Dermis microvascular lymphatic vessel endothelial cell (primary cell): ENCODE measurements at places on chromosomes 7 and 10.
A peak's percentile ranks its signal among the peaks of the same experiment; 100 is the strongest.

DNA sequence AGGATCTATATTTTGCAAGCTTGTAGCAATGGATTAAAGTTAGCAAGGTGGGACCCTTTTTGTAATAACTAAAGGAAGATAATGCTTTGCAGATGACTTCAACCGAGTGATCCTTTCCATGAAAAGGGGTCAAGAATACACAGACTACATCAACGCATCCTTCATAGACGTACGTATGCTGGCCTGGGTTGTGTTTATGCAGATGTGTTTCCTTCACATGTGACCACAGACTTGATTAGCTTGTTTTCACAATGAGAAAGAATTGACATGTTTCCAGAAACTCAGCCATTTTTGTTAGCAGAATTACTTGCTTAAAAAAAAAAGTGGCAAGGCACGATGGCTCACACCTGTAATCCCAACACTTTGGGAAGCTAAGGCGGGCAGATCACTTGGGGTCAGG lies 54.2 kb downstream of the MKI67 start:
- peak; percentile 25 for DNase-seq

GRCh38 chr7:76231071-76231470 lies 29.4 kb downstream of the SRRM3 start:
- DNase-seq = no peak

DNA sequence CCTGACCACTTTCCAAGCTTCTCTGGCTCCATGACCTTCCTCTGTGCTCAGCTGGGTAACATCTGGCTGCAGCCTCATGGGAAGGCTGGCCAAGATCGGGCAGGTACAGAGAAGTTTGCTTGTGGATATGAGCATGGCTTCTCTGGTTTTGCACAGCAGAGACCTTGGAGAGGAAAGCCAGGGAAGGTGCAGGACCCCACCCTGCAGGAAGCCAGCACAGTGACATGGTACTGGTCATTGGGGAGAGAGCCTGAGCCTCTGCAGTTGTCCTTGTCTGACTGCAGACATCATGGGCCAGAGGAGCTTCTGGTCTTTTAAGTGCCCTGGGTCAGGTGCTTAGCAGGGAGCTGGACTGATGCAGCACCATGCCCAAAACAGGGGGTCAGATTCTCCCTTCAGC lies 70.6 kb upstream of the LEP start:
- DNase-seq = no peak

DNA sequence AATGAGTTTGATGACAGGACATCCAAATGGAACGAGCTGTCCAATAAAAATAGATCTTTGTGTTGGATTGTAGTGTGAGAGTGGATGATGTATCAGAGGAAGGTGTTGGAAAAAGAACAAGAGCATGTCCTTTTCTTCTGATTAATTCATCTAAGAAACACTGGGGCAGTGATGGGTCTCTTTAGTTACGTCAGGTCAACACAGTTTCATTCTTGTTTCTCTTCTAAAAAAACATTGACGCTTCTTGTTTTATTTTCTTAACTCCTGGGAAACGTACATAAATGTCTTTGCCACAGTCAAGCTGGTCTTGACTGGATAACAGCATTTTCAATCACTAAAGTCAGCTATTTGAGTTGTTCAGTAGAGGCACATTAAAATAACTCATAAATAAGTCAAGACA lies 67.0 kb downstream of the PPP1R9A start:
- DNase-seq = no peak

- no peak for DNase-seq
Measured at GRCh38 chr10:103157246-103157645, 35.8 kb downstream of the NT5C2 start.

- DNase-seq = no peak
Measured at GRCh38 chr10:63539994-63540393, 18.8 kb downstream of the REEP3 start.

GRCh38 chr10:124575107-124576035 lies 113.7 kb downstream of the LHPP start:
- DNase-seq = no peak

GRCh38 chr7:101814991-101815825 lies 2.2 kb upstream of the CUX1 start:
- DNase-seq = peak; percentile 49

DNA sequence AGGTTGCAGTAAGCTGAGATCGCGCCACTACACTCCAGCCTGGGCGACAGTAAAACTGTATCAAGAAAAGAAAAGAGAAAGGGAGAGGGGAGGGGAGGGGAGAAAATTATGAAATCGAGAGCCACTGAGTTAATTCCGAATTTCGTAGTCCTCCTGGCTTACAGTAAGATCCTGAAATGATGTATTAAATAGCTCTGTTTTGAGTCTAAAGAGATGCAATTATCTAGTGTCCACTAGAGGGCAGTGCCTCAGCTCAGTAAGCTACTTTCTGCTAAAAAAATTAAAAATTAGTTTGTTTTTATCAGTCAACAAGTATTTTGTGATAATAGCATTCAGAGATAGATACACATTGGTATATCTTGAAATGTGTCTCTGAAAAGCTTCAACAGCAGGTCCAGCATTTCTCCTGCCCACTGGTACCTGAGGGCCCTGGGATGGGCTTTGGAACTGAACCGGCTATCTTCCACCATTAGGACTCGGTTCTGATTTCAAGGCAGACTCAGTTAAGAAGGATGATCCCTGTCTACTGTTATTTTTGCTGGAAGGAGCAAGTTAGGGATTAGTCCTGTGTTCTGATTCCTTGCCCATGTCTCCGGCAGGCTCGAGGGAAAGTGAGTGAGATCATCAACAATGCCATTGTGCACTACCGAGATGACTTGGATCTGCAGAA lies 19.5 kb downstream of the TSPAN33 start:
- peak; percentile 70 for DNase-seq

DNA sequence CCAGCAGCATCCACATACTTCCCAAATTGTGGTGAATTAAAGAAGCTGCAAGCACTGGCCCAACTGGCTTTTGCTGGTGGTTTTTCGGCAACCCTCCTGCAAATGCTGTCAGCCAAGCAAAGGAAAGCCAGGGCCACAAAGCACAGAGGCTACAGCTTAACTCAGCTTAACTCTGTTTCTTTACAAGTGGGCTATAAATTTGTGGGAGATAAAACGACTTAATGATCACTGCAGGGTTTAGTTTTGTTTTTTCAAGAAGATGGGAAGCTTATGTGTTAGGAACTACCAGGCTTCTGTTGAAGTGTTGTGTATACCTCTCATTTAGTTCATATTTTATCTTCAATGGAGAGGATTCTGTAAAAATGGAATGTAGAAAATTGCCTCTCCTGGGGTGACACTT lies 110.6 kb downstream of the TACC2 start:
- DNase-seq = no peak
